NCI-H774 (cell line): ENCODE measurements at places on chromosomes 3 and 15.

DNA sequence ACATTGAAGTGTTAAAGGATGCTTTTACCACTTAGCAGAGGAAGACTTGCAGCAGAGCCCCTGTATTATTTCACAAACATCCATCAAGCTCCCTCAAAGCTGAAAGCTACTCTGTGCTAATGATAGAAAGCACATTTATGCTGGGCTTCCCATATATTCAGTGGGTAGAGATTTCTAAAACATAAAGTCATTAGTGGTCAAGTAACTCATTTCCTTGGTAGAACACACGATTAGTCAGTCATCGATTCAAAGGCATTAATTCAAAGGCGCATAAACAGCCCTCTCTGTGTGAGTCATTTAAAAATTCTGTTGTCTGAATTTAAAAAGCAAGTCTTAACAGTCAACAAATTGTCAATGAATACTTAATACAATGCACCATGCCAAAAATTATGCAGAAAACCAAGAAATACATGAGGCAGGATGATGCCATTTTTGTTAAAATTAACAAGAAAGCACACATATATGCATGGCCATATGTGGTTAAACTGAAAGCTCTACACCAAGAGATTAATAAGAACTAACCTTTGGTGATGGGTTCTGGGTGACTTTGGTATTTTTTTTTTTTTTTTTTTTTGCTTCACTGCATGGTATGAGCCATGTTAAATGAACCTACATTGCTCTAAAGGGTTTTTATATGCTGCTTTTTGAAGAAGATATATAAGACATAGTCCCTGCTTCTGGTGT is 61.7 kb downstream of the LDHAL6B start:
- DNase-seq: no peak

DNA sequence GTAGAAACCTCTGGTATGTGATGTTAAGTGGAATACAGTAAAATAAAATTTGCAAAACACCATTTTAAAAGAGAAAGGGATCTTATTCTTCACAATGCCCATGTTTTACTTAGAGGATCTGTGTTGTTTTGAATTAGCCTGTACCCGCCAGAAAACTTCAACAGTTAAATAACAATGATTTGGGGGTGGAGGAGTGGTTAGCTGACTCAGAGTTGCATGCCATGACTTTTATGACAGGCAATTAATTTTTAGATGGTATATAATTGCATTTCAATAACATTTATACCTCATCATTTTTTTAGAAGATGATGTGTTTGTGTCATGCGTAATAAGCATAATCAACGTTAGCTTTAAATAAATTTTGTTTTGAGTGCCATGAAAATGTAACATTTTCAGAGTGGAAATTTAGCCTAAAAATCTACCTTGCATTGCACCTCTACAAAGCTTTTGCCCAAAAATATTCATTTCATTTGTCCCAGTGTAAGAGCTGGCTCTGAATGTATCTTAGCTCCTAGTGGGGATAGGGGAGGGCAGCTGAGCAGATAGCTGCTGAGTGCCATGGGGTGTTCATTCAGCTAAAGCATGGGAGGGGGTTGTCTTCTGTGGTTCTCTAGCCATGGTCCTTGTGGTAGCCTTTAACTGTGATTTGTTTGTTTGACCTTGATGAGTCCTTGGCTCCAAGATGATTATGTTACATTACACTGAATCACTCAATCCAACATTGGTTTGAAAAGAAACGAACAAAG is 379.8 kb downstream of the LPP start:
- DNase-seq: no peak

- DNase-seq: no peak
Observed at GRCh38 chr3:112321867-112322652, 10.9 kb upstream of the CD200 start.

DNA sequence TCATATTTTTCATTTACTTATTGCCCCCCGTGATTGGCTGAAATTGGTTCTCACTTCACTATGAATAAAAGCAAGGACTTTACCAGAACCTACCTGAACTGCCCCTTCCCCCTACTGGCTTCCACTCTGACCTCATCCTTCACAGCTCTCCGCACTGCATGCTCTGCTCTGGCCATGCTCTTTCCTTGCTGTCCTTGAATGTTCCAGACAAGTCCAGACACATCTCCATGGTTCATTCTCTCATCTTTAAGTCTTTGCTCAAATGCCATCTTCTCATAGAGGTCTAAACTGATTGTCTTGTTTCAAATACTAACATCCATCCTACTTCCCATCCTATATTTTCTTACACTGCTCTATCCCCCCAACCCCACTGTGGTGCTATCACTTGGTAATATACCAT is 129.4 kb downstream of the CHST2 start:
- no peak for DNase-seq

GRCh38 chr15:81060907-81061306 is 60.2 kb downstream of the TLNRD1 start:
- DNase-seq: no peak

DNA sequence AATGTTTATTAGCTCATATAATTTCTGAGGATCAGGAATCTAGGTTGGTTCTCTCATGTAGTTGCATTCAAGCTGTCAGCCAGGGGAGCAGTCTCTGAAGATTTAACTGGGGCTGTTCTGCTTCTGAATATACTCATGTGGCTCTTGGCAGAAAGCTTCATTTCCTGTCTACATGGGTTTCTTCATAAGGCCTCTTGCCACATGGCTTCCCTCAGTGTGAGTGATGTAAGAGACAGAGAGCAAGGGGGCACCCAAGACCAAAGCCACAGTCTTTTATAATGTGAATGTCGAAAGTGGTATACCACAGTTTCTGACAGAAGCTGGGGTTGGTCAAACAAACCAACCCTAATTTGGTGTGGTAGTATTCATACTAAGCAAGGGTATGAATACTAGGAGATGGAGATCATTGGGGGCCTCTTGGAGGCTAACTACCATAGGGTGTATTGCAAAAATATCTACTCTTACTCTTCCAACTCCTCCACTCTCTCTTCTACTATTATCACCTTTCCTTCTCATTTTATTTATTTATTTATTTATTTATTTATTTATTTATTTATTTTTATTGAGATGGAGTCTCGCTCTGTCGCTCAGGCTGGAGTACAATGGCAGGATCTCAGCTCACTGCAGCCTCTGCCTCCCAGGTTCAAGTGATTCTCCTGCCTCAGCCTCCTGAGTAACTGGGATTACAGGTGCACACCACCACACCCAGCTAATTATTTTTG is 123.8 kb downstream of the B3GALNT1 start:
- DNase-seq: no peak

DNA sequence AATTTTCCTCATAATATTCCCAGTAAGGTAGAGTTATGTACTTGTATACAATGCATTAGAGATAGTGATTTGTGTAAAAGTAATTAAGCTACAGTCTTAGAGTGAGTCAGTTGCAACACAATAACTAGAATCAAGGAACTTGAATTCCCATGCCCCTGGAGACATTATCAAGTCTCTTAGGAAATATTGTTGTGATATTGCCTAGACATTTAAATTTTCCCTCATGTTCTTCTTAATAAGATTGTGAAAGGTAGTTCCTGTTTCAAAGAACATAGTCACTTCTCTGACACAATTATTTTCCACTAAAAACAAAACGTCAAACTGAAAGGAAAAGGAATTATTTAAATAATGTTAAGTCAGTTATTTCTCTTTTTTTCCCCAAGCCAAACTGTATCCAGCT is 13.0 kb upstream of the ATP1B3 start:
- DNase-seq: no peak

- DNase-seq: no peak
Observed at GRCh38 chr15:41562784-41563198, 3.8 kb downstream of the TYRO3 start.

GRCh38 chr15:80496096-80496495 is 91.9 kb downstream of the ARNT2 start:
- DNase-seq: no peak

DNA sequence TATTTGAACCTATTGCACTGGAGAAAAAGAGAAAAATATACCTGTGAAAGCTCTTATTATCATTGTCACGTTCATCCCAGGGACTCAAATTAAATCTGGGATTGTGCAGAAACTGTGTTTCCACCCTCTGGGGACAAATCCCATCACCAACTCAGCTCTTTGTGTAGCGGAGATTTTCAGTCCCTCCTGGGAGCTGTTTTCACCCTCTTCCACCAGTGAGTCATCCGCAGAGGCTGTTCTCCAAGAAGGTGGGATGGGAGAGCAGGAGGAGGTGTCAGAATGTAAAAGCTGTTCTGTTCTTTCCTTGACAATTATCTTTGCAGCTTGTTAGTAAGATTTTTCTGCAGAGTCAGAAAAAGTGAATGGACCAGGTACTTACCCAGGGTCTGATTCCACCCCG is 28.0 kb downstream of the SV2B start:
- no peak for DNase-seq

- no peak for DNase-seq
Observed at GRCh38 chr3:158140396-158140795, 30.5 kb downstream of the RSRC1 start.

DNA sequence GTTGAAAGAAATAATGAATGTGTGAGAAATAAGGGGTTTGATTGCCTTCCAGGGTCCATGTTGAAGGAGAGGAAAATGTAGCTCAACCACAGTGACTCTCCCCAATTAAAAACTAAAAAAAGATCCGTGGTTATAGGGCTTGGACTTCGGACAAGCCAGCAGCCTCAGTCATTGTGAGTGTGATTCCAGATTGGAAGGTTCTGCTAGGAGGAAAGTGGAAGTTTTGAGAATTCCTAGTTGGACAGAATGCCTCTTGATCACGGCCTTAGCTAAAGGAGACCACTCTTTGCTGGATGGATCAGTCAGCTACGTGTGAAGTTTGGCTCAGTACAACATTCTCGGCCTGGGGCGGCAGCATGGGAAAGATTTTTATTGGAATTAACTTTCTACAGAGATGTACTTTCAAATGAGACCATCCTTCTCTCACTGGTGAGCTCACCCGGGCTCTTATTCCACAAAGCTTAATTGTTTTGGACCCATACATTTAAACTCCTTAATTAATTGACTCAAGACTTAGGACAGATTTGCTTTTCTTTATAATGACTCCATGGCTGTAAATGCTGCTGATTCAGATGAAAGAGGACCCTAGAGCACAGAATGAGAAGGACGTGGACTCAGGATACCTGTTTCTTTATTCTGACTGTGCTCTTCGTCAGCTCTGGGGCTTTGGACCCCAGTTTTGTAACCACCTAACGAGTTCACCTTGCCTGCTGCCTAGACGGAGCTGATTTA is 27.5 kb downstream of the FLNB start:
- DNase-seq: no peak

- no peak for DNase-seq
Observed at GRCh38 chr3:160126761-160127160, 98.5 kb upstream of the C3orf80 start.
